ENCODE measurements at places on chromosomes 1 and 21. TPM values are rescaled to one million over a fixed set of nuclear protein-coding genes. Genes with fewer than 3 reads are reported as not detected.

WDR64 gene
- not detected for total RNA-seq

HUNK gene
- total RNA-seq: 0.20 TPM

TMEM125 gene
- not detected for total RNA-seq

OR2T2 gene
- not detected for total RNA-seq

IL6R gene
- total RNA-seq: 2.5 TPM

FCGR1A gene
- not detected for total RNA-seq

SYT14 gene
- not detected for total RNA-seq

KCNA2 gene
- 0.02 TPM for total RNA-seq

DNA sequence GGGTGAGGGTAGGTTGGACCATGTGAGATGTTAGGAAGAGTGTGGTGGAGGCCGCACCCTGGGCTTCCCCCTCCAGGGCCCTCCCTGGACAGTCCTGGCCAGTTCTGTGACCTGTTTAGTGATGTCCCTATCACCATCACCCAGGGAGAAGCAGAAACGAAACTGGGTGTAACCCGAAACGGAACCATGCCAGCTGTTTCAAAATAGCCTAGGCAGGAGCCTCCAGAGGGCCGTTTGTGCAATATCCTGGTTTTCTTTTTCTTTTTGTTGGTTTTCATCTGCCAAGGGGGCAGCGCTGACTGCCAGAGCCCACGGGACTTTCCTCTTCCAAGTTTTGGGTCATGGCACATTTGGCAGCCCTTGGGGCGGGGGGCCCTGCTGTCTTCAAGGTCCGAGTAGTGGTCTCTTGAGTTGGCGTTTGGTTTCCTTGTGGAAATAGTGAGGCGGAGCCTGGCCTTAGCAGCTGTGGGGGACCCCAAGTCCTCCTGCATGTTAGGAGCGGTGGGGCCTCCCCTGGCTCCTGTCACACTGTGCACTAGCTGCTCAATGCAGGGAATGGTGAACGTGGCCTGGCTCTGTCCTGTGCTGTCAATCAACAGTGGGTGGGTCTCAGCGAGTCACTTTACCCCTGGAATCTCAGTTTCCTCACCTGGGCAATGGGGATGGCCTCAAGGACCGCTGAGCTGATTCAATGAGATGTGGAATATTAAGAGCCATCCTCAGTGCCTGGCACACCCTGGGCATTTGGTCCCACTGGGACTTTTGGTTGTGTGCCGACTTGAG is 90.7 kb downstream of the ARHGEF10L start:
- DNase-seq: no peak

GRCh38 chr1:41418857-41419583 is 57.8 kb downstream of the FOXO6 start:
- DNase-seq: no peak

DNA sequence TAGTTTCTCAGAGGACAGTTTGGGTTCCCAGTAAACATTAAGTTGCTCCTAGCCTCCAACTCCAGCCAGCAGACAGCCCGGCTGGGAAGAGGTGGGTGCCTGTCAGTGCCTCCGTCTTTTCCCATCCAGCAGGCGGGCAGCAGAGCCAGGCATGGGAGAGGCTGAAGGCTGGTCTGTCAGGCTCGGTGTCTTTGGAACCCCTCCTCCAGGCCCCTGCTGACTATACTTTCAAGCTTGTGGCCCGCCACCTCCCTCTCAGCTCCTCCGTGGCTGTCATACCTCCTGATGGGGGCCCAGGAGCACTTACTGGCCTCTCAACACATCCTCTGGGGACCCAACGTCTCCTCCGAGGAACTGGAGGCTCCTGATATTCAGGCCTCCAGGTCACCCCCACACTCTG is 140.9 kb downstream of the ACTL8 start:
- DNase-seq: no peak

- DNase-seq: no peak
Measured at GRCh38 chr1:155125946-155126555, 1.6 kb upstream of the EFNA1 start.

DNA sequence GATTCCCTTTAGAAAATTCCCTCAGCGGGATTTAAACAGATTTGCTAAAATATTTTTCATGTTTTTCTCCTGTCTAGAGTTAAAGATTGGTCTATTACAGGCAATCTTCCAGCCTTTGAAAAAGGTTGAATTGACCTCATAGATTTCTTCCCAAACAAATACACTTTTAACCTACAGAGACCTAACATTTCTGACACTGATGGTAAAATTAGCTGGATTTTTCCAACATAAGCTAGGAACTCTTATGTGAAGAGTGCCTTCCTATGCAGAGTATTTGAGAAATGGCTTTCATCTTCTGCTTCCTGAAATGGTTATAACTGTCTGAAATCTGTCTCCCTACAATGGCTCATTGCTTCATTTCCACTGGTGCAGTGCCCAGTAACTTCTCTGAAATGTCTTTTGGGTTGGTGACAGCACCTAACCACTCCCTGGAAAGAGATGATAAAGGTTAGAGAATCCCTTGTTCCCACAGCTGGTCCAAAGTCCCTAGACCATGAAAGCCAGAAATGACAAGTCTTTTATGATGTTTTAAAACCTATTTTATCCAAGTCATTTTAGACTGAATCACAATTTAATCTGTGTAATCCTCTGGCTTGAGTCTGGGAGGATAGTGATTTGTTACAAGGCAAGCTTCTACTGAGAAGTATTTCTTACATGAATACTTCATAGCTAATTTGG is 269.4 kb downstream of the BACH1 start:
- DNase-seq: no peak

DNA sequence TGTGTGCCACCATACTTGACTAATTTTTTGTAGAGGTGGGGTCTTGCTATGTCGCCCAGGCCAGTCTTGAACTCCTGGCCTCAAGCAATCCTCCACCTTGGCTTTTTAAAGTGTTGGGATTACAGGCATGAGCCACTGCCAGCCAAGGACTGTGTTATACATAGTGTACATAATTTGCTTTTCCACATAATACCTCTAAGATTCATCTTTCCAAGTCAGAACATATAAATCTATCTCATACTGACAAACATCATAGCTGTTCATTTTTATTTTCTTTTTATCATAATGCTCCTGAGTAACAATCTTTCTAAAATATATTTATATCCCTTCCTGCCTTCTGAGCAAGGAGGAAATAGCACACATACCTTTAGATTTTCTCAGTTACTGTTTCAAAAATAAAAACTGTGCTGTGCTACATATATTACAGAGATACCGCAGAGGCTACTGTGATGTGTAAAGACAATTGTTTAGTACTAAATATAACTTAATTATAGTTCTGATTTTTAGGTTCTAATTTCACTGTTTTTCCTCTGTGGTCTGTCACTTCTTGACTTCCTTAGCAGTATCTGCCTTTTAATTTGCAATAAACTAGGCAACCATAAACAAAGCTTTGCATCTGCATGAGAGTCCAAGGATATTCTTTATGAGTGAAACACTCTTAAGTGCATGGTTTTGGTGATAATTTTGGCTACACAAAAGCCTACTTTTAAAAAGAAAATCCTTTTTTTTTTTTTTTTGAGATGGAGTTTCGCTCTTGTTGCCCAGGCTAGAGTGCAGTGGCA is 59.3 kb downstream of the EYA3 start:
- DNase-seq: no peak

- DNase-seq: peak; percentile 81
Measured at GRCh38 chr1:26035959-26036755, 9.8 kb downstream of the SLC30A2 start.

- DNase-seq: no peak
Measured at GRCh38 chr21:46455575-46456385, 2.9 kb upstream of the DIP2A start.

DNA sequence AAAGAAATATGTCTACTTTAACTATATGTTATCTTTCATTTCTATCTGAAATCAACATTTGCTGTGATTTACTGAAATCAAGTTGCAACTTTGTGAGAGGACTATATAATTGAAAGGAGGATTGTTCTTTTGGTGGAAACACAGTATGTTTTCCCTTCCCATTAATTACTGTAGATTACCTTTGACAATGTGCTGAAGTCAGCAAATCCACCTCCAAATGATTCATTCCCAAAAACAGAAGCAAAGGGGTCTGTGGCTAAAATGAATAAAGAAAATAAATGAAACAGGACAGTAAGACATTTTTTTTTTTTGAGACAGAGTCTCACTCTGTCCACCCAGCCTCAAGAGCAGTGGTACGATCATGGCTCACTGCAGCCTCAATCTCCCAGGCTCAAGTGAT is 35.4 kb upstream of the TTC39A start:
- DNase-seq: no peak

GRCh38 chr1:224542783-224543440 is 73.2 kb upstream of the CNIH3 start:
- peak; percentile 63 for DNase-seq

- no peak for DNase-seq
Measured at GRCh38 chr1:228825041-228825440, 89.8 kb downstream of the RHOU start.

DNA sequence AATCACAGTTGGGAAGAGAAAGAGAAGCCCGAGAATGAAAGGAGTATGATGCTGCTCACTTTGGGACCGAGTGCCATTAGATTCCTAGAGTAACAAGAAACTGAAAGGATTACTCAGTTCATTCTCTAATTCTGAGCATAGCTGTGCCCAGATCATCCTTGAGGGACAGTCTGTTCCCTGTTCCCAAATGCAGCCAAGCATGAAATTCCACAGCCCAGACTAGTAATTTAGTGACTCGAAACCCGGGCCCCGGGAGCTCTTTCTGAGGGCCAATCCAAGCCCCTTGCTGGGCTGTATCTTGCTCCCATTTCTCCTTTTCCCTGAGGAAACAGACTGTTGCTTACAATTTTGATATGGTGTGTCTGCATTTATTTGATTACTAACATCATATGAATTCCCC is 30.0 kb upstream of the ETS2 start:
- DNase-seq: no peak

- no peak for DNase-seq
Measured at GRCh38 chr1:106564192-106564591, 492.3 kb upstream of the PRMT6 start.

DNA sequence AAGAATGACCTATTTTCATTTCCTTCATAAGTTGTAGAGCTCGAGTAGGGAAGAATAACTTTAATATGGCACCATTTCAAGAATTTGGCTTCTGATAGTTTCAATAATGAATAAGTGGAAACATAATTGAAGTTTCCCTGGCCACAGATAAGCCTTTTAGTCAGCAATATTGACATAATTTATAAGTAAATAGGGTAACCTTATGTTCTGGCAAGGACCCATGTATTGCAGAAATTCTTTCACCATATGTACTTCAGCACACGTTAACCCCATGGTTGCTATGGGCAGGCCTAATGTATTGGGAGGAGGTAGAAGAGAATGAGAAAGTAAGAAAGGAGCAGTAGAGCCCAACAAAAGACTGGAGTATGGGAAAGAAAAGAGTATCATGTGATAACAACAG is 25.4 kb downstream of the MDM4 start:
- DNase-seq: no peak

- no peak for DNase-seq
Measured at GRCh38 chr21:17903029-17903806, 84.1 kb upstream of the C21orf91 start.

- DNase-seq: no peak
Measured at GRCh38 chr1:16913181-16913832, 8.4 kb upstream of the CROCC start.

GRCh38 chr1:1200876-1201810 is 5.2 kb downstream of the TNFRSF18 start:
- peak; percentile 88 for DNase-seq

DNA sequence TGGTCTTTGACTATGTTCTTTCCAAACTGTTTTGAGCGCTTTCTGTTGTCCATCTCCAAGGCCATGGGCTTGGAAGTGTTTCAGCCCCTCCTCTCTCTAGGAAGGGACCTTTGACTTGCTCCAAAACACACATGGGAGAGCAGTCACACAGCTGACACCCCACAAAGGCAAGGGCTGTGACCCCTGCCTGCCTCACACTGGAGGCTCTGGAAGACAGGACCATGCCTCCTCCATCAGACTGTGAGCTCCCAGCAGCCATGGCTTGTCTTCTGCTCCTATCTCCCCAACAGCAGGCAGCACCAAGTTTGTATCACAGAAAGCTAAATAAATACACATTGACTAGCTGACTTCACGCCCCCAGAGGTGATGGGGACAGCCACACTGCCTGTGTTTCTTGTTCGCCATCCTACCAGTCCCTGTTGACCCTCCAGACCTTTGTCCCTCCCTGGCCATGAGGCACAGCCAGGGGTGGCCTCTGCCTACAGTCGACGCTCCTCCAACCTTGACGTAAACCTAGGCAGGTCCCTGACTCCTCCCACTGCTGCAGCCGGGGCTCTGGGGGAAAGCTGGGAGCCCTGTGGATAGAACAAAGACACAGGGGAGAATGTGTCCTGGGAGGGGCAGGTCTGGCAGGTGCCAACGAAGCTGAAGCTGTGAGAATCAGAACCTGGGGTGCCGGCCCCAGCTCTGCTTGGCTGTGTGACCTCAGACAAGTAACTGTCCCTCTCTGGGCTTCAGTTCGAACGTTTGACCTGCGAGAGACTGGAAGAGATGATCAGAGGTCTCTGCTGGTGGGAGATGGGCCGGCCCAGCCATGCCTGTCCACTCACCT is 4.8 kb downstream of the PLA2G2F start:
- no peak for DNase-seq

DNA sequence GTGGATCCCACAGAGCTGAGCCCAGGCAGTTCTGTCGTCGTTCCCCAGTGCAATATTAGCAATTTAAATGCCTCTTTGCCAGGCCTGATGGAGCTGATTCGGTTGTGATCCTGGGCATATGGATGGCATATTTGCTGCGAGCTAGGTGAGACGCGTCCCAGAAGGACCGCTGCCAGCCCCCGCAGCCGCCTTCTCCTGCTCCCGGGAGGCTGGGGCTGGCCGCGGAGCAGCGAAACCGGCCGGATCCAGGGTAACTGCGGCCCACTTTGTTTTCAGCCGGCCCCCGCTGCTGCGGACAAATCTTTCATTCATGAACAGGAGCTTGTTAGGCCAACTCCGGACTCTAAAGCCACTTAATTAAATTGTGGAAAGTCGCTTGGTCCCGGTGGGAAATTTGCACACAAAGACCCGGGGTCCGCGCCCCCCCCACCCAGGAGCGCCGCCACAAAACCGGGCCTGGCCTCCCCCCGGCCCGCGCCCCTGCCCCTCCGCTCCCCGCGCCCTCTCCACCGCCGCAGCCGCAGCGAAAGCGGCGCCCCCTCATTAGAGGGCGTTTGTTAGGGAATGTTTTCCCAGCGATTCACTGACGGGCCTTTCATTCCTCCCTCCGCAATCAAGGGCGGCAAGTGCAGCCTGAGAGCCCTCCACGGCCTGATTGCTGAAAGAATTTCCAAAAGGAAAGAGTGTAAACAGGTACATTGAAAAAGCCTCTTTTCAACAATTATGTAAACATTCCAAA is 383.3 kb downstream of the RRAGC start:
- no peak for DNase-seq

- no peak for DNase-seq
Measured at GRCh38 chr21:33865176-33865575, 50.4 kb downstream of the ATP5PO start.

DNA sequence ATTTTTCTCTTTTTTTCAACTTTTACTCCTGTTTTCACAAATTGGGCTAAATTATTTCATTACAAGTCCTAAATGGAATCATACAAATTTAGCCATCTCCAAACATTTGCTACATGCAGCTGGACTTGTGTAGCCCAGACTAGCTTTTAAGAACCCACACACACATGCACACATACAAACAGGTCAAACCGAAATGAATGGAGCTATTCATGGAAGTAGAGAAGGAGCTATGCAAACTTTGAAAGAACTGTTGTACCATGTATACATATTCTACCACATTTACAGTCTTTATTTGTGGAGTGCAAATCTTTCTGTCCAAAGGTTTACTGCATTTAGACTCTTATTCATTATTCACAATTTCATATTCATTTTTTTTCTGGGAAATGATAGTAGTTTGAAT is 189.1 kb upstream of the RNPC3 start:
- DNase-seq: no peak

Measured in activated CD8-positive, alpha-beta T cell treated with anti-CD3 and anti-CD28 coated beads for 36 hours (primary cell).